ENCODE measurements at places on chromosomes 5 and 9.

DNA sequence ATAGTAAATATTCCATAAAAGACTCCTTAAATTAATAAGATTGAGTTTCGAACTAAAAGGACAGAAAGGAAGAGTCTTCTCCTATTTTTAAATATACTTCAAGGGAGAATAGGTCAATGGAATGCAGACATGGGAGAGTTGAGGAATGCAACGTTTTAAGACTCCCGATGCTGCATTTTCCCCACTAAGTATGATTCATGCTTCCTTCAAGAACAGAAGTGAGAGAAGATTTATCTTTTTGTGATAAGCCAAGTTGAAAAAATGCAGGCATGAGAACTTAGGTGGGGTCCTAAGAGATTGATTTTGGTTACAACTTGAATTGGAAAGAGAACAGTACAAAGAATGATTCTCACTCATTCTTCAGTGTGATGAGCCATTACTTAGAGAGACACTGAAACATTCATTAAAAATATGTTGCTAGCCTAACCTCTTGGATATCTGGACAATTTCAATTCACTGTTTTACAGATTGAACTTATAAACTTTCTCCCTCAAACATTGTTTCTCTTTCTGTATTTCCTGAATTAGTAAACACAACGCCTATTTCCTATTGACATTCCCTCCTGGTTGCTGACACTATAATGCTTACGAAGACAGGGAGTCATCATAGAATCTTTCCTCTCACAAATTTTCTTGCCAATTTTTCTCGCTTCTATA lies 1666.1 kb upstream of the WWC1 start:
- no peak for DNase-seq

DNA sequence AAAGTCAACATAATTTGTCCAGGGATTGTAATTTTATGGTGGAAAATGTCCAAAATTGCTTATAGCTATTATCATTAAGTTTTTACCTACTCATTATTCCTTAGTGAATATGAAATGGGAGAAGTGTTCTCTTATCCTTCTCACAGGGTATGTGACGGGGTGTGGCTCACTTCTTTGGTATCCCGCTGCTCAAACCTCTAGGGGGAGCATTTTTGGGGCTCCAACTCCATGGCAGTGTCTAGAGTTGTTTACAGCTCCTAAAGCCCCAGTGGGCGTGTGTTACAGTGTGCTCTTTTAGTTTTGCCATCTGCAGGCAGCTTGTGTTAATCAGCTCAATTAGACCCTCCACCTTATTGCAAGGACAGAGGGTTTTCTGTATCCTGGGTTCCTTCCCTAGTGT lies 89.4 kb downstream of the CDKN2A start:
- DNase-seq = no peak

DNA sequence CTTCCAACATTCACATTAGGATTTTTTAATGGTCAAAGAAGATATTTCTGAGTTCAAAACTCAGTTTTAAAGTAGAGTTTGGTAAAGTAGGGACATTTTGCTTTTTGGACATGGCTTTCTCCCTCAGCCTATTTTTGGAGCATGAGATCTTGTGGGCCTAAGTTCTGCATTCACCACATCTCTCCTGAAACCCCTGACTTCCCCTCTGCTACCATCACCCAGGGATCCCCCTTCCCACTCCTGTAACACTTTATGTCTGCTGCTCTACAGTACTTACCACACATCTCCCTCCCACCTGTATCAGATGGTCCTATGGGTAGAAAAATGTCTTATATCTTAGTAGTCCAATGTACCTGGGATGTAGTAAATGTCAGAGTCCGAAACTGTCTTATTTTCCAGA lies 48.2 kb upstream of the JAK2 start:
- no peak for DNase-seq

GRCh38 chr5:14250084-14250695 lies 107.0 kb downstream of the TRIO start:
- no peak for DNase-seq

DNA sequence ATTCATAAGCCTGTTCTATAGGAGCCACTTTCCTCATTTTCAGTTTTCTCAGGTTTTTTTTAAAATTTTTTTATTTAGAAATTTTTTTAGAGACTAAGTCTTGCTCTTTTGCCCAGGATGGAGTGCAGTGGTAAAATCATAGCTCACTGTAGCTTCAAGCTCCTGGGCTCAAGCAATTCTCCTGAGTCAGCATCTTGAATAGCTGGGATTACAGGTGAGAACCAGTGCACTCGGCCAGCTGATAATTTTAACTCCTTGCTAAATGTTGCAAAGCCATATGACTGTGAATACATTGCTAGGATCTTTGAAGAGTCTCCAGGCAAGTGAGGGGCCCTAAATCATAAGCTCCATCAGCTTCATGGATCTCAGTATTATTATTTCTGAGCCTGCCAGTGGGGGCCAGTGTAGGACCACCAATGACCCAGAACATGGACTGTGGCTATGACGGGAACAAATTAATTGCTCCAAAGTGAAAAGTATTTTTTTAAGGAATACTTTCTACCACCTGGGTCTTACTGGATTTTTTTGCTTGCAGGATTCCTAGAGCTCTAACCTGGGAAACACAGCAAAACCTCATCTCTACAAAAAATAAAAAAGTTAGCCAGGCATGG lies 5.7 kb upstream of the GAPVD1 start:
- no peak for DNase-seq

- no peak for DNase-seq
Observed at GRCh38 chr9:114607671-114608524, 3.2 kb upstream of the TMEM268 start.

DNA sequence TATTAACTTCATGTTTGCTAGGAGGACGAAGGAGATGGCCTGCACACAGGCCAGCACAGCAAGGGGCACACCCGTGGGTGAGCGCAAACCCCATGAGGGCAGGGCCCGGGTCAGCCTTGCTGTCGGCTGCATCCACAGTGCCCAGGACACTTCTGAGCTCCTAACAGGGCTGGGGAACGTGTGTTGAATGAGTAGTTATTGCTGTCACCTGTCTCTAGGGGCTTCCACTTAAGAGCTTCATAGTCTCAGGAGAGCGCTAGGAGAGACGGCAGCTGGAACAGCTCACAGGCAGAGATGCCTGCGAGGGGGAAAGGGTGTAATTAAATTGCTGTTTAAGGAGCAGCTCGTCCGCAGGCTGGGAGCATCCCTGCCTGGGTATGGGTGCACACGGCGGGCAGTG lies 91.4 kb upstream of the NEURL1B start:
- DNase-seq = no peak

GRCh38 chr5:111972080-111972479 lies 215.1 kb upstream of the NREP start:
- DNase-seq = no peak

DNA sequence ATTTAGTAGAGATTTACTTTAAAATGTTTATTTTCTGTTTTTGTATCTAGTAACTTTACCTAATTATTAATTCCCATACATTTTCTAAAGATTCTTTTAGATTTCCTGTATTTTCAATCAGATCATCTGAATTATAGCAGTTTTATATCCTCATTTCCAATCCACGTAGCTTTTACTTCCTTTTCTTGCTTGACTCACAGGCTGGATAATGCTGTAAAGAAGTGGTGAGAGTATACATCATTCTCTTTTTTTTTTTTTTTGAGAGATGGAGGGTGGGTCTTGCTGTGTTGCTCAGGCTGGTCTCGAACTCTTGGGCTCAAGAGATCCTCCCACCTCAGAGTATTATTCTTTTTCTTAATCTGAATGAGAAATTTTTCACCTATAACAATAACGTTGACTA lies 11.2 kb upstream of the SETX start:
- no peak for DNase-seq

GRCh38 chr9:116812231-116813030 lies 125.3 kb downstream of the TRIM32 start:
- no peak for DNase-seq

Data from activated gamma-delta T cell treated with anti-CD3 and anti-CD28 coated beads, Interleukin-2, amount 50 U/mL, for 16 hours (primary cell).